Hypothalamus (tissue), 51 donors: ENCODE measurements at places on chromosomes 12 and 14.
A peak's percentile ranks its signal among the peaks of the same experiment; 100 is the strongest.

- DNase-seq = no peak
These were observed 114.0 kb downstream of the RPAP3 start for GRCh38 chr12:47591795-47592194.

DNA sequence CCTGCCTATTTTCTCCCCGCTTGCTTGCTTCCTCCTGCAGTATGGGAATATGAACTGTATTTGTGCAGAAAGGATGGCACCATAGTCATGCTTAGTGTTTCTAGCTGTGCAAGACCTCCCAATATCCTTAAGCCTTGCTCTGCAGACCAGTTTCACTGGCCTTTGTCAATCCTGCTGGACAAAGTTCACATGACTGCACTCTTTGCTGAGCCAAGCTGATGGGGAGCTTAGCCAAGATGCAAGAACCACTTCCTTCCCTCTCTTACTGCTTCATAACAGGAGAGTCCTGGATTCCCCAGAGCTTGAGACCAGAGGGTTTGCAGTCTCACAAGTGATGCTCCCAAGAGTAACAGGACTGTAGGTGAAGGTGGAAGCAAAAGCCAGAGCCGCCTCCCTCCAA, 3.8 kb downstream of the ASIC1 start:
- DNase-seq = no peak

GRCh38 chr14:47277703-47278102, 397.7 kb downstream of the MDGA2 start:
- no peak for DNase-seq

DNA sequence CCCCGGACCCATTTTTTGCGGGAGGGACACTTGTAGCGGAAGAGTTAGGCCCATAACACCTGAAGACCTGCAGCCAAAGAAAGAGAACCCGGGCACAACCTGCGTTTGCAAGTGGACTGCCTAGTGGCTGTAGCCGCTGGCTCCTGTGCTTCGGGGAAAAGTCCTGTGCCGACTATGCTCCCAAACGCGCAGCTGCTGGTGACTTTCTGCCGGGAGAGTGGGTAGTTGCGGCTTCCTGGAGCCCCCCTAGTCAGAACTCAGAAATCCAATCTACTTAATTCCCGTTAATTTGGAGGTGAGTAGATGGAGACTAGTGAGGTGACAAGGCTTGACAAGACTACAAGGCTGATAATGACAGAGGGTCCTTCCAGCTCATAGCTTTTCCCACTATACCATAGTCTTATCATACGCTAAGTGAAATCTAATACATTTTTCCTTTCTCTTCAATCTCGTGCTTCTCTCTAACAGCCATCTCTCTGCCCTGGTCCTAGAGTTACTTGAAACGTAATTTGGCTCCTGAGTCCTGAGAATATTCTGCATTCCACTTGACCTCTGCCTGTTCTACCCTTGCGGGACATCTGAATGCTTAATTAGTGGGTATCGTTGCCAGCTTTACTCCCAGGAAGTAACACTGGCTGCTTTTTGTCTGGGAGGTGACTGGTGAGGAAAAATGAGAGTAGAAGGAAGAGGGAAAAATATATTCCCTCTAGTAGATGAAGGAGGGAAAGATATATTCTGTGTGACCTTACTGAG, 556 bp downstream of the MTHFD1 start:
- DNase-seq = peak; percentile 5

DNA sequence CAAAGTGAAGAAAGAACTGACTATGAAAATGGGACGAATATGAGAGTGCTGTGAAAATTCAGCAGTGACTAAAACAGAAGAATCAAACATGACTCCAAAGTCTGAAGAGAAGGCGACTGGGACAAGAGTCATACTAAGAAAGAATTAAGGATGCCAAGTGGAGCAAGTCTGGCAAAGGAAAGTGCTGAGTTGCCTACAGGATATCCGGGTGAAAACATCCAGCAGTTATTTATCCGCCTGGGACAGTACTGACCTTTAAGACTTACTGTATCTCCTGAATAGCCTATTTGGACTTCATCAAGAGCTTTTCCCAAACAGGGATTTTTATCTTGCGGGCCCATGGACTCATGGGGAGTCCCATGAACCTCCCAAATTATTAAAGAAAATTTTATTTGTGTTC, 41.1 kb downstream of the KICS2 start:
- DNase-seq = no peak

DNA sequence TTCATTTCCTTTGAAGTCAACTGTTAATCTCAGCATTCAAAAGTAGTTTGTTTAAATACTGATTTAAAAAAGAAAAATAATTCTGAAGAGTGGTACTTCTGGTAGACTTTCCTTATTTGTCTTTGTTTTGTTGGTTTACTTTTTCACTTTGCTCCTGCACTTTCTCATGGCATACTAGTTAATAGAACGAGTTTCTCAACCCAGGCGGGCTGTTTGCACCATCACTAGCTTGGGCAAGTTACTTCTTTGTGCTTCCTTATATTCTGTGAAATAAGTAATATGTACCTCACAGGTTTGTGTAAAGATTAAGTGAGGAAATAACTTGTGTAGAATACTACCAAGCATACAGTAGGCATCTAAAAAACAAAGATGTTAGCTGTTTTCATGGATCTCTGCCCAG, 45.5 kb downstream of the SLC38A6 start:
- DNase-seq = no peak

- no peak for DNase-seq
These were observed 155.4 kb downstream of the DIO2 start for GRCh38 chr14:80055667-80056496.

DNA sequence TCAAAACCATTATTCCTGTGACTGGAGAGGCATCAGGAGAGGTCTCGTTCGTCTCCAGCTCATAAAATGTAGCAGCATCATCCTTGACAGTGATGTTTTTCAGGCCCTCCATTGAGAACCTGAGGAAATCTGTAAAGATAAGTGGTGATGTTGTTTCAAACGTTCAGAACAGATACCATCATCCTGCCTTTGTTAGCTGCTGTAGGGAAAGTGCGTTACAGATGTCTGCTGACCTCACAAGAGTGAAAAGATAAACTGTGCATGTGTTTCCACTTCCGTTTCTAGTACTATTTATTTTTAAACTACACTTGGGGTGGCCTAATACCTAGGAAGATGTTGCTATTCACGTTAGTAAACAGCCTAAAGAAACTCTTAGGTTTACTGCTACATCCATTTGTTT, 28.4 kb downstream of the BCL2L14 start:
- DNase-seq = no peak

- no peak for DNase-seq
These were observed 1.8 kb downstream of the MYH6 start for GRCh38 chr14:23406244-23406643.

DNA sequence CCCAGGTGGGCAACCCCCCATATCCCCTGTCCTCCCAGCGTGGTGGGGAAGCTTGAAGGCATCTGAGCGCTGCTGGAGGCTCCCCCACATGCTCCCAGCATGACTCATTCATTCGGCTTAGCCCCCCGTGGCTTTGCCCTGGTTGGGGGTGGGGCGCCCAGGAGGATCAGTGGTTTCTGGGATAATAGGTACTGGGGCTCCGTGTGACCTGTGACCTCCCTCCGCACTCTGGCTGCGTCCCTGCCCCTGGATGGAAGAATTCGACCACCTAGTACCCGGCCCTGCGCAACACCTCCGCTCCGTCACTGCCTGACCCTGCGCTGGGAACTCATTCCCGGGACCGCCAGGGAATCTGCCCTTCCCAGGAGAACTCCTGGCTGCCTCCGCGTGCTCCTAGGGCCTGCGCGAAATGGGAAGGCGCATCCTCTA, 120.1 kb downstream of the AACS start:
- no peak for DNase-seq

DNA sequence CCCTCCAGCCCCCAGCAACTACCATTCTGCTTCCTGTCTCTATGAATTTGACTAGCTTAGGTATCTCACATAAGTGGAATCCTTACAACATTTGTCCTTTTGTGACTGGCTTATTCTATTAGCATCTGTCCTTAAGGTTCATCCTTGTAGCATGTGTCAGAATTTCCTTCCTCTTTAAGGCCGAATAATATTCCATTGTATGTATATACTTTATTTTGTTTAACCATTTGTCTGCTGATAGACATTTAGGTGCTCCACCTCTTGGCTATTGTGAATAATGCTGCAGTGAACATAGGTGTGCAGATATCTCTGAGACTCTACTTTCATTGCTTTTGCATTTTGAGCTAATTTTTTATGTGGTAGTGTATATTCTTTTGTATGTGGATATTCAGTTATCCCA, 75.7 kb downstream of the SPATS2 start:
- no peak for DNase-seq

GRCh38 chr14:92635896-92636295, 112.5 kb downstream of the LGMN start:
- no peak for DNase-seq

- DNase-seq = no peak
These were observed 11.3 kb downstream of the KIF26A start for GRCh38 chr14:104149617-104150135.

DNA sequence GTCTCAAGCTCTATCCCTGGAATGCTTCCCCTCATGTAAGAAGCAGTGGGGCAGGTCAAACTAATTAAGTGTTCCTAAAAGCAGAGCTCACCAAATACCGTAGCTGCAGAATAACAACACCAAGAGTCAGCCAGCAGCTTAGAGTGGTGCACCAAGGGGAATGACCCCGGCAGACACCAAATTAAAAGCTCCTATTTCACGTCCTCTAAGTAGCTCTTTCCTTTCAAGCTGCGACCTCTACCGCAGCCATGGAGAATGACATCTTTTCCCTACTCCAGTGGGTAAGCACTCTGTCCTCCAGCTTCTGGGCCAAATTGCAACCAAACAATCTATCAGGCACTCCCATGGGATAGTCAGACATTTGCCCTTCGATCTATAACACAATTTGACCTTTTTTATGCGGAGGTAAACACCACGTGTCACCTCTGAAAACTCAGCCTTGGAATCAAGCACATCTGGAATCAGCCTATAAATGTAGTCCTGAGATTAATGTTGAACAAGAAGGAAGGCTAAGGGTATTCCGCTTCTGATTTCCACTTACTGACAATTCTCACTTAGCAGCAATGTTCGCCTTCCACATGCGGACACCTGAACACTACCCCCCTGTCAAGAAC, 67.6 kb upstream of the CDKN3 start:
- peak; percentile 5 for DNase-seq

GRCh38 chr14:78566026-78566858, 396.1 kb downstream of the NRXN3 start:
- DNase-seq = peak; percentile 75

DNA sequence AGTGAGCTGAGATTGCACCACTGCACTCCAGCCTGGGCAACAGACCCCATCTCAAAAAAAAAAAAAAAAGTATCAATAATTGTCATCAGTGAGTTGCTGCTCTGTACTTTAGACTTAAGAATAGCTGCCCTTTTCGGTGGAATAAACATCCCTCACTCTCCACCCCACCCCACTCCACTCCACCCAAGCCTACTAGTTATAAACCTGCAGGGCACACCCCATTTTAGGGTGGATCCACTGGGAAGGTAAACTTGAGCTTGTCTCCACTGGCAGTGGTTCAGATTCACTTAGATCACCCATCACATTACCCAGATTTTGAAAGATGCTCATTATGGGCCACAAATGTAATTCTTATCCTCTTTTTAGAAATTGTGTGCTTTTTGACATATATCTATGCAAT, 106.4 kb downstream of the GPR135 start:
- no peak for DNase-seq

GRCh38 chr12:59583003-59583712, 12.7 kb upstream of the SLC16A7 start:
- no peak for DNase-seq

DNA sequence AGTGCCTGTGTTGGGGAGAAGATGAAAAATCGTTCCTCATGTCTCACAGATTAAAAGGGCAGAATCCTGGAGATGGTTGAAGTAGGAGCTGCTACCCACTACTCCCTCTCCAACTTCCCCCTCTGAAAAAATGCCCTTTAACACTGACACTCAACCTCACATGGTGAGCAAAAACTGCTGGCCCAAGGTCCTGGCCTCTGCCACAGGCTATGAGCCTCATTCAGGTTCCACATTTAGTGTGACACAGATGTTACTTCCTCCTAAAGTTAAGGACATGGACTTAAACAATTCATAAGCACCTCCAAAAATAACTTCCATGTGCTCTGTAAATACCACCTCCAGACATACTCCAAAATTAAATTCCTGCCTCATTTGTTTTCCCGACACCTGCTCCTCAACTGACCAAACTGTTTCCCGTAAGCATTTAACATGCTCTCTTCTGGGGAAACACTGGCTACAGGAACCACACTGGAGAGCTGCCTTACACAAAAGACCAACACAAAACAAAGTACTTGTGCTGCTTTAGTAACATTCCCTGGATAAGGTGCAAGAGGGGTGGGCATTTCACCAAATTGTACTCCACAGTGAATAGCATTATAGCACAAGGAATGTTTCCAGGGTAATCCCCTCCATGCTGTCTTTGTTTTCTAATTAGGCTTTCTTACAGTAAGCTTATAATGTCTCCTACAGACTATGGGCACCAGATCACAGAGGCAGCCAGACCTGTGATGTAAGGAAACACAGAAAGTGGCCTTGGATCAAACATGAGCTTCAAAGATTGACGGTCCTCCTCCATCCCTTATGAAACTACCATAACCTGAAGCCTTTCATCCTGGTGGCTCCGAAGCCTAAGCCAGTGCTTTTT, 57.0 kb downstream of the PHLDA1 start:
- DNase-seq = no peak

DNA sequence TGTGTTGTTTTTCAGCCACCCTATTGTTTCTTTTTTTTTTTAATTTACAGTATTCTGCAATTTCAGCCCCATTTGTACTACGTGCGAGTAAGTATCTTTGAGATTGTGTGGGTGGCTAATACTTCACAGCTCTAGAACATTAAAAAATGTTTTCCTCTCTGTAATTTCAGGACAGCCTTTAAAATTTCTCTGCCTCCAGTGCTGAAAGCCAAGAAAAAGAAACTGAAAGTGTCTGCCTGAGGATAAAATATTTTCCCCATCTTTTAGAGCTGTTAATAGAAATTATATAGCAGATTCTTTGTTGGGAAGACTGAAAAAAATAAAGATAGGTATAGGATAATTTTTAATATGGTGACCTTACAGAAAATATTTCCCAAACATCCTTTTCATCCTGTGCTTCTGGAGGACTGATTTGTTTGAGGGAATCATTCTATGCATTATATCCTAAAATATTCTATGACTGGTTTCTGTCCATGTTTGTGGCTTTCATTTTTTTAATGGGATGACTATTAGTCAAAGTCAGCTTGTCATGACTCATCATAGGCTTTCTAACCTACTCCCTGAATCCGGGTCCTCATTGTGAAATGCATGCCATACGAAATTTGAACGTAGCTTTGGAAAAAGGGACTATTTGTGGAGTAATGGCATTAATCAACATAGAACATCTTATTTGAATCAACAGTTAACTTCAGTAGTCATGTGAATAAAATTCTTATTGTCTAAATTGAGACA, 10.8 kb upstream of the TCTN2 start:
- DNase-seq = no peak

GRCh38 chr12:58263816-58264215, 322.4 kb downstream of the ATP23 start:
- no peak for DNase-seq

DNA sequence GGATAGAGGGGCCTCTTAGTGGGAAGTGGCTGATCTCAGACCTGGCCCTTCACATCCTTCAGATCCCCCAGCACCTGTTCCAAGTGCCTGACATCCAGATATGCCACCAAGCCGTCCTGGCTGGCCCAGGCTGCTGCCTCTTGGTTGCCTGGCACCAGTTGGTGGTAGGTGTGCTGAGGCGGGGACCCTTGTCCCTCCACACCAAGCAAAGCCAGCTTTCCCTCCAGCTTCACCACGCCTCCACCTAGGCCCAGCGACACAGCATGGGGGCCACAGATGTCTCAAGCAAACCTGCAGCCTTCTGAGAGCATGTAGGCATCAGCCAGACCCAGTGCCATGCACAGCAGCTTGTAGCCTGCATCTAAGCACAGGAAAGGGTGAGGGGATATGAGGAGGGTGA, 3.5 kb upstream of the CD63 start:
- no peak for DNase-seq

GRCh38 chr14:72560331-72560730, 333.6 kb downstream of the DPF3 start:
- no peak for DNase-seq
